Skeletal muscle tissue (tissue), 5 donors: ENCODE measurements at places on chromosomes 5 and 9. TPM values are rescaled to one million over a fixed set of nuclear protein-coding genes. Genes with fewer than 3 reads are reported as not detected.

The PCDHA12 gene
- not detected for total RNA-seq

The MBLAC2 gene
- total RNA-seq: 3.1 TPM

The TPRN gene
- total RNA-seq: 2.6 TPM

The SLU7 gene
- total RNA-seq: 16.2 TPM

The OTULINL gene
- total RNA-seq: 6.3 TPM

The REEP5 gene
- total RNA-seq: 26.1 TPM

The JAK2 gene
- total RNA-seq: 14.6 TPM

The LTC4S gene
- 3.7 TPM for total RNA-seq

The VAV2 gene
- total RNA-seq: 9.9 TPM

The IL4 gene
- not detected for total RNA-seq

The GARIN3 gene
- not detected for total RNA-seq

The IFNE gene
- total RNA-seq: not detected

The INSYN2B gene
- total RNA-seq: not detected

The SLCO6A1 gene
- 0.52 TPM for total RNA-seq

The ABLIM3 gene
- total RNA-seq: 15.1 TPM

The PLAC8L1 gene
- not detected for total RNA-seq

The TLR4 gene
- total RNA-seq: 8.9 TPM

The RASGRF2 gene
- 1.0 TPM for total RNA-seq

The IL33 gene
- 14.6 TPM for total RNA-seq

The CYSRT1 gene
- not detected for total RNA-seq

The FYB1 gene
- total RNA-seq: 4.2 TPM

The PCDHB2 gene
- total RNA-seq: 2.6 TPM

The ACOT12 gene
- total RNA-seq: 0.52 TPM

The TAF9 gene
- 26.1 TPM for total RNA-seq
